ELR (cell line): ENCODE measurements at places on chromosomes 5 and 9.

GRCh38 chr5:111227801-111228200 lies 3.6 kb downstream of the CAMK4 start:
- DNase-seq: peak; percentile 17

DNA sequence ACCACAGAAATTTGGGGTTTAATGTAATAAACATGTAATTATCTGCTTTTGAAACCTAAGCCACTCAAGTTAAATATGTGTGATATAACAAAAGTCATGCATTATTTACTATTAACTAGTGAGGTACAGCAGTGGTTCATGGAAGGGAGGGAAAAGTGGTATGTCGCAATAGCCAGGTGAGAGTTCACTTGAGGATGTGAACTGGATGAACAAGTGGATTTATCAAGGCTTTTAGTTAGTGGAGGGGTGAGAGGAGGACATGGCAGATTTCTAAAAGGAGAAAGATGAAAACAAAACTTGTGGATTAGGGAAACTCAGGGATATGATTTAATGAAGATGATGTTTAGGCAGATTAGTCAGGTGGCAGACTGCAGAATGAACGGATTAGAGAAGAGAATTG lies 141.3 kb upstream of the NFIB start:
- DNase-seq: no peak

- peak; percentile 100 for DNase-seq
These were observed at the start of gene GTF3C5 for GRCh38 chr9:133030317-133031129. Gene GTF3C5 (plus strand): TSS chr9:133030997. CDS start chr9:133031012, 15 bp downstream.

DNA sequence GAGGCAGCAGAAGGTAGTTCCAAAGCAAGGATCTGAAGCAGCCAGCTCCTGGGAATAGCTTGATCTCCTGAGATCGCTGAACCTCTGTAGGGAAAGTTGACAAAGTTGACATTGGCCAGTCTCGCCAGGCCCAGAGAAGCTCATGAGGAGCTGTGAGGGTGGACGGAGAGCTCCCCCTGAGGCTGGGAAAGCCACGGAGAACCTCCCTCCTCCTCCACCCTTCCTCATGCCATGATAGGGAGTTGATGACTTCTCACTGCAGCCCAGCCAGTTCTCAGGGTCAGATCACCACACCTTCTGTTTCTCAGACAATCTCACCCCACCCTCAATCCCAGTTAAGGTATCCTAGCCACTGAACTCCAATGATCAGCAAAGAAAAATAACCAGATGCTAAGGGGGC lies 30.4 kb upstream of the KCNV2 start:
- no peak for DNase-seq
